Fibroblast of skin of scalp (primary cell): ENCODE measurements at places on chromosomes 16 and 17.

DNA sequence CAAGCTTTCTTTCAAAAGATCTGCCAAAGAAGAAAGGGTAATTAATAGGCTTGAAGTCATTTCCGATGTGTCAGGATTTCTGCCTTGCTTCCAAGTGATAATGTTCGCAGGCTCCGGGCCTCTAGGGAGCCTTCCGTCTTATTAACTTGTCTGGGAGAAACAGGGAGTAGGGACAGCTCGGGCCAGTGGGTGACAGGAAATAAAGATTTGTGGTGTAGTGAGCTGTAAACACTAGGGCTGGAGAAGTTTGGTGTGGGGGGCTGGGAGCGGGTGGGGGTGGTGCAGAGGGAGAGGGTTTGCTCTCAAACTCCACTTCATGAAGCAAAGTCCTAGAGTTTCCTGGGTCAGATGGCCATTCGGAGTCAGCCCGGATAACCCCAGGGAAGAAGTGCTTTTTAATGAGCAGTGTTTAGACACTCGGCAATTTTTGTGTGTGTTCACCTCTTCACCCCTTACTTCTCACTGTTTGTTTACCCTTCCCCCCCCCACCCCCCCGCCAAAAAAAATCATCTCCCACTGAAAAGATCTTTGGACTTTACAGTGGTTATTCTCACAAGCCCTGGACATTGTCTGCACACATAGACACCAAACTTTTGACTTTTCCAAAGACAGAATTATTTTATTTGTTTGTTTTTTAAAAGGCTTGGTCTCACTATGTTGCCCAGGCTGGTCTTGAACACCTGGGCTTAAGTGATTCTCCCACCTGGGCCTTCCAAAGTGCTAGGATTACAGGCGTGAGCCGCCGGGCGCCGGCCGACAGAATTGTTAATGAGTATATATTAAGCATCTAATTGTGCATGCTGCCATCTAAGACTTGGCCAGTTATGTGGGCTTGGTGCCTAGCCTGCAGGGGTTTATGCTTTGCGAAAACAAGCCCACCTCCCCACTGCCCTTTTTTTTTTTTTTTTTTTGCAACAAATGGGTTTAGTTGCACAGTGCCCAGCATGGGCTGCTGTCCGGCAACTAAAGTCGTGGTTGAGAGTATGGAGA is 196.4 kb downstream of the CCDC182 start:
- DNase-seq: peak; percentile 14

DNA sequence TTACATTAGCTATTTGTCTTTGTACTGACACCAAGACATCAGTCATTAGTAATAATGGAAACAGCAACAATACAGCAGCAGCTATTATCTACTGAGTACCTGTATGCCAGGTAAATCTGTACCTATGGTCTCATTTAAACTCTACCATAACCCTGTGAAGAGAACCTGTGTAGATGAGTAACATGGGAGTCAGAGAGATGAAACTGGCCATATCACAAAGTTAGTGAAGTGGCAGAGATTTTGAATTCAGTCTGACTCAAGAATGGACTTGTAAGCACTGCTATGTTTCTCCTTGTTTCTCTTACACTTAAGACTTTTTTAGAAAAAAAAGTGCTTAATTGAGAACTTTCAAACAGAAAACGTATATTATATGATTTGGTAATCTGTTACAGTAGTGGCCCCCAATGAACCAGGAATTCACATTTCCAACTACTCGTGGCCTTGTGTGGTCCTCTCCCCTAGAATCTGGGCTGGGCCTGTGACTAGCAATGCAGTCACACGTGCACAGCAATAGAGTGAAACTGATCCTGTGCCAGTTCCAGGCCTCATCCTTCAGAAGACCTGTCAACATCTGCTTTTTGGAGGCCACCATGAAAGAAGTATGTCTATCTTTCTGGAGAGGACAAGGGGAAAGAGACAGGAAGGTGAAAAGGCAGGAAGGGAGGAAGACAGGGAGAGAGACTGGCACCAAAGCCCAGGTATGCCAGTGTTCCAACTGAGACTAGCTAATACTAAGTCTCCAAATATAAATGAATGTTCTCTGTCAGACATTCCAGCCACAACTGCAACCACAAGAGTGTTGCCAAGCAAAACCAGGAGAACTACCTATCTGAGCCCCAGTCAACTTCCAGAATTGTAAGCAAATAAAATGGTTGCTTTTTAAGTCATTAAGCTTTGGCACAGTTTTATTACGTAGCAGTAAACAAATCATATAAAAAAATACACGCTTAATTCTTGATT is 12.0 kb downstream of the CRLF3 start:
- peak; percentile 32 for DNase-seq

DNA sequence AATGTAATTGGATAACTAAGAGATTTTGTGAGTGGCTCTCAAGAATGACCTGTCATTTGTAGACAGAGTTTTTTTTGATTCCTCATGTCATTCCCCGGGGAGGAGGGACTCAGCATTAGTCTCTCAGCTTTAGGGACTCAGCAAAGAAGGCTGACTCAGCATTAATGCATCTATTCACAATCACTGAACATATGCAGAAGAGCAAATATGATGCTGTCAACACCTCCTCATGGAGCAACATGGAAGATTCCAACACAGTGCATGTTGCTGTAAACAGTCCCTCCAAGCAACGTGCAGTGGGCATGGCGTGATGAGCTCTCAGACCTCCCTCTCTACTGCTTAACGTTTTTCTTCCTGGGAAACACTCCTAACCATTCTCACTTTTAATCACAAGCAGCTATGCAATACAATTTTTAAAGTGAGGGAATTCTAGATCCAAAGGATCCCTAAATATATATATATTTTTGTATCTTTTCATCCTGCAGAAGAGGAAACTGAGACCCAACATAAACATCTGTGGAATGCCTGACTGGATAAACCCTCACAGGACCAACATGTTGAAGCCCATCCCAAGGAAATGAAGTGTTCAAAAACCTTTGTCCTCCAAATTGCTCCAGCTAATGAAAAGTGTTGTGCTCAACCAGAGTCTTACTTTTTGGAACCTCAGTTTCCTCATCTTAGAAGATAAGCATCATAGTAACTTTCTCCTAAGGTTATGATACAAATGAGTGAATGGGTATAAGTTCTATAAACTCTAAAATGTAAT is 38.9 kb downstream of the TMEM100 start:
- peak; percentile 41 for DNase-seq

DNA sequence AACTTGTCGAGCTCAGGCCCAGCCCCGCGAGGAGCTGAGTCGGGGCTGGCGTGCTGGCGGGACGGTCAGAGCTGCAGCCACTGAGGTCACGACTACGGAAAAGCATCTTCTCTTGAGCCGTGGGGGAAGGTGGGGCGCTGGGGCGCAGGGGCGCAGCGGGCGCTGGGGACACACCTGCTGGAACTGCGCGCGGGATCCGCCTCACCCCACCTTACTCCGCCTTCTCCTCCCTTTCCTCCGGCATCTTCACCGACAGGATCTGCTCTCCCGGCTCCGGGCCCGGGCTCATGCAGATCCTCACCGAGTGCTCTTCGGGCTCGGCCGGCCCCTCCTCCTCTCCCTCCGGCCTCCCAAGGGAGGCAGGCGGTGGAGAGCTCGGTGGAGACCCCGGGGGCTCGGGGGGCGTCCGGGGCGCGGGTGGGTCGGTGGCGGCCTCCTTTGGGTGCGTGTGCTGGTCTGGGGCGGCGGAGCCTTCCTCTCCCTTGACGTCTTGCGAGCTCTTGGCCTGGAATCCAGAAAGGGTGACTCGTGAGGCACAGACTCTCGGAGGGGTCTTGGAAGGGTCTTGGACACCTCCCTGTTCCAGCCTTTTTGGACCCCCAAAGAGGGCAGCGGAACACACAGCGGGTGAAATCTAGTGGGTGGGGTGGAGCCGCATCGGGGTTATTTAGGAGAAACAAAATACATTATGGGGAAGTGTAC is 81.8 kb upstream of the KIFC3 start:
- no peak for DNase-seq

DNA sequence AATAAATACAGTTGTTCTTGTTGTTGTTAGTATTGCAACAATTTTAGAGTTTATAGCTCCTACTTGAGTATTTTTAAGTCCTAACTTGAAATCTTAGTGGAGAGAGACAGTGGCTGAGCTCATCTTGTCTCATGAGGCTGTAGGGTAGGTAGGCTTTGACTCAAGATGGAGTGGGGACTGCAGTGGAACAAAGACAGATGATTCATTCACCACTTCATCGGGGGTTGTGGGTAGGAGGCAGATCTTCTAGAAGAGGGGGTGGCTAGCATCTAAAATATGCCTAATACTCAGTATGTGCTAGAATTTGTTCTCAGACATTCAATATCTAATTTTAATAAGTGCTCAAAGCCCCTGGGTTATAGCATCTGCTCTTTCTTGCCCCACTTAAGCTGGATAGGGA is 13.1 kb upstream of the MMD start:
- peak; percentile 38 for DNase-seq

- DNase-seq: no peak
Observed at GRCh38 chr16:24151482-24151939, 104.6 kb upstream of the CACNG3 start.

GRCh38 chr16:28182801-28183200 is 29.0 kb downstream of the XPO6 start:
- no peak for DNase-seq

- DNase-seq: no peak
Observed at GRCh38 chr16:27868180-27868579, 195.3 kb downstream of the GSG1L start.

DNA sequence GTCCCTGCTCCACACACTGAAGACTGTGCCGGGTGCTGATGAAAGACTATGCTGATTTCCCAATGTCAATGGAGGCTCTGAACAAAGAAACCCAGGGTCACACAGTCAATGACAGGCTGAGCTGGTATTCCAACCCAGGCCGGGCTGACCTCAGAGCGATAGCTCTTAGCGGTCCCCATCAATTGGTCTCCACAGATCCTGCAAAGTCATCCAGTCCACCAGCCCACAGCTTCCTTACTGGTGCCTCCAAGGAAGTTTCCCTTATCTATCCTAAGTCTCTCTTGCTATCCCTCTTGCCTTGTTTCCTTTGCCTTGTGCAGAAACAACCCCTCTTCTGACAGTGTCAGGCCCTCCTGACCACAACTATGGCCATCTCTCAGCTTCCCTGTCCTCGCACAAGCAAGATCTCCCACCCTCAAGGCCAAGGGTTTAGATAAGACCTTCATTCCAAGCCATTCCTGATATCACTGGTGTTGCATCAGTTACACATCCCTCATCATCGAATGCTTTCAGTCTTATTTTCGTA is 52.7 kb upstream of the KSR1 start:
- DNase-seq: no peak

- DNase-seq: no peak
Observed at GRCh38 chr17:77865716-77866115, 92.8 kb upstream of the TNRC6C start.

DNA sequence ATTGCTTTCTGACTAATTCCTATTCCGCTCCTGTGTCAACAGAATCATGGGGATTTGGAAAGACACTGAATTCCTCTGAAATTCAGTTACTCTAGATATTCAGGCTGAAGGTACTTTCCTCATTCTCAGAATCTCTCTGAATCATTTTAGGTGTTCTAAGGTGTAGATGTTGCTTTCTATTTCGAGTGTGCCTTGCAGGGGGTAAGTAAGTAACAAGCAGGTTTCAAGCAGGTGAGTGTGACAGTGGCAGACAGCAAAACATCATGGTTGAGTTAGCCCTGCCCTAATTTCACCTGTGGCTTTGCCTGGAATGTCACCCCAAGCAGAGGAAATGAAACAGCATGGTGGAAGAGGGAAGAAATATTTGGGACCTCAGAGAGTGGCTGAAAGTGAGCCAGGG is 75.1 kb downstream of the SHISA9 start:
- no peak for DNase-seq

DNA sequence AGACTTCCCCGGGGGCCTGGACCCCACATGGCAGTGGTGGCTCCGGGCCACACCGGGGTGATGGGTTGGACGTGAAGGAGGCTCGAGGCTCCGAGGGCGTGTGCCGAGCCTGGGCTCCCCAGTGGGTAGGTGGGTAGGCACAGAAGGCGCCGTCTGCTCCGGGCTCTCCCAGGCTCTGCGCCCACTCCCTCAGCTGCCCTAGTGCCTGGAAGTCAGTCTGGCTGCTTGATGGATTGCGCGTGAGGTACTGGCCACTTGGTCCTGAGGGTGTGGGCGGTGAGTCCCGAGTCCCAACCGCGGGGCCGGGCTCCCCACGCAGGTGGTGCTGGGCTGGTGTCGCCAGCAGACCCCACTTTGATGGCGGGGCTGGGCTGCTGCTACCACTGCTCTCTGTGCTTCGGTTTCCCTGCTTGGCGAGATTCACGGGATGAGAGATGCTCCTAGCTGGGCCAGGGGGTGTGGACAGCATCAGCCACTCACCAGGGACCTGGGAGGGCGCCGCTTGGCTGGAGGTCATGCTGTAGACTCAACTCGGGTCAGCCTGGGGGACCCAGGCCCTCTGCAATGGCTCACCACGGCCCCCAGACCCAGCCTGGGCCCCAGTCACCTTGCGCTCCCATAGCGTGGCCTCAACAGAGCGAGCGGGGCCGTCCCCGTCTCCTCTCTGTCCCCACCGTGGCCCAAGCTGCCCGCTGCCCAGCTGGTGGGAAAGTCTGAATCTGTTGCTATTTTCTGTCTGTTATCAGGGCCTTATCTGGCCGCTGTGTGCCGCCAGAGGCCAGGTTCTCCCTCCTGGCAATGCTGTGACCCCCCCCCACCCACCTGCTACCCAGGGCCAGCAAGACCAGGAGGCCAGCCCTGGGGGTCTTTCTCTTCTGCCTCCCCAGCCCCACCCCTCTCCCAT is 26.1 kb downstream of the ZFPM1 start:
- no peak for DNase-seq

- DNase-seq: no peak
Observed at GRCh38 chr17:21286909-21287702, 2.6 kb downstream of the MAP2K3 start.

- peak; percentile 66 for DNase-seq
Observed at GRCh38 chr17:2025622-2026309, 632 bp upstream of the RTN4RL1 start.

GRCh38 chr17:68399638-68400403 is 57.5 kb downstream of the WIPI1 start:
- peak; percentile 58 for DNase-seq

- peak; percentile 3 for DNase-seq
Observed at GRCh38 chr17:74011966-74012365, 191.5 kb upstream of the RPL38 start.

- no peak for DNase-seq
Observed at GRCh38 chr16:57700781-57701551, 6.4 kb downstream of the DRC7 start.

DNA sequence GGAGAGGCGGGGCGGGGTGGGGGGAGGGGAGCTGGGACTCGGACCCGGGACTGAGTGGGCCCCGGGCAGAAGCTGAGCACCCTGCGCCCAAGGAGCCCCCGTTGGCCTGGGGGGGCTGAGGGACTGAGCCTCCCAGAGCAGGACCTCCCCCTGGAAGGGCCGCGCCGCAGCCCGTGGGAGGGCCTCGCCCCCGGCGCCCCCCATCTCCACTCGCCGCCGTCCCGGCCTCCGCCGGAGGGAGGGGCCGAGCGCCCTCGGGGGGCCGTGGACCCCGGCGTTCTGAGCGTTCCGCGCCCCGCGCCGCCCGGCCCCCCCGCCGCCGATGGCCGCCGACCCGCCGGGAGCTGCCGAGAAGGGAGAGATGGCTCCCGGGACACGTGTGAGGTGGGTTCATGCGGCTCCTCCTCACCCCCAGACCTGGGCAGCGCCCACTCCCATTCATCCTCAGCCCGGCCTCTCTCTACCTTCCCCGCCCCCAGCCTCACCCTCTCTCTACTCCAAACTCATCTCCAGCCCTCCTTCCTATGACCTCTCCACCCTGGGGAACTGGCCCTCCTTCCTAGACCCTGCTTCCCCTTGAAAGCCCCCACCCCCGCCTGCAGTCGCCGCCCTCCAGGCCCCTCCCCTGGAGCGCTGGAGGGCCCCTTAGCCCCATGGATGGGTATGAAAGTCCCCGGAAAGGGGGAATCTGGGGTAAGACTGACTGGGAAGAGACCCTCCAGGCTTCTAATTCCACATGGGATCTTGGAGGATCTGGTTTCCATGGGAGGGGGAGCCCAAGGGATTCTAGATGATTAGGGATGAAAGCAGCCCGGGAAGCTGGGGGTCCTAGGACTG is 922 bp downstream of the FBXL19 start:
- DNase-seq: no peak
